ENCODE measurements at places on chromosomes 3 and 15.

DNA sequence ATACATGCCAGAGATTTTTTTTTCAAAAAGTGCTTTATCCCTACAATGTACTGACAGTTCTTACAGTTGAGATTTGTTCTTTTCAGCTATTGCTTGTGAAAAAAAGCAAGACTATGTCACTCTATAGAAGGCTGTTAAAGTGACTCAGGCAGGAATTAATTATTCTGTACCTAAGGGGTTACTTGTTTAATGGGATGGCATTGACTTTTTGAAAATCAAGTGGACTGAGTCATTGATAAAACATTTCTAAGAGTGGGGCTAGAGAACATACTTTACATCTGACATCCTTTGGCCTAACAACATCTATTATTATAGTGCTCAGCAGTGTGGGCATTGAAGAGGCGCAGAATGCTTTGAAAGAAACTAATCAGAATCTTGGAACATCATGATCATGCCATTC is 34.3 kb downstream of the INTS14 start:
- DNase-seq: no peak

- DNase-seq: no peak
Measured at GRCh38 chr3:44870375-44871061, 3.9 kb upstream of the TGM4 start.

DNA sequence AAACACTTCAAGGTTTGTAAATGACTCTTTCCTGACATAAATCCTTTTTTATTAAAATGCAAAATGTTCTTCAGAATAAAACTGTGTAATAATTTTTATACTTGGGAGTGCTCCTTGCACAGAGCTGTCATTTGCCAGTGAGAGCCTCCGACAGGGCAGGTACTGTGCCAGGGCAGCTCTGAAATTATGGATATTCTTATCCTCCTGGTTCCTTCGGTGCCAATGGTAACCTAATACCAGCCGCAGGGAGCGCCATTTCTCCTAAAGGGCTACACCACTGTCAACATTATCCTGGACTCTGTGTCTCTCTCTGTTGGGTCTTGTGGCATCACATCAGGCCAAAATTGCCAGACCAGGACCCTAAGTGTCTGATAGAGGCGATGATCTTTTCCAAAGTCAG is 33.0 kb downstream of the CHDH start:
- no peak for DNase-seq

DNA sequence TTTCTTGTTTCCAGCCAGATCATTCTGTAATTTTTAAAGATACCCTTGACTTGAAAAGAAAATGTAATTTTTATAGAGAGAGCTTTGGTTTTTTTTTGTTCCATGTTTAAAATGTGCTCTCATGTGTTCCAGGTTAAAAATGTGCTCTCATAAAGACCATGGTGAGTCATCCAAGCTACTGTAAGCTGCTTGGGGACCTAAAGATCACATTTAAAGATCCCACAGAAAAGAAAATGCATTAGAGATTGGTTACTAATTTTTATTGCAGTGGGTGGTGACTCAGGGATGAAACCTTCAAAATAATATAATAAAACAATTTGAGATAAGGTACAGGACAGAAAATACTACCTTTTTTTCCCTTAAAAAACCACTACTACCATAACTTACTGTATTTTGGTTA is 11.0 kb downstream of the TCF12 start:
- DNase-seq: no peak

DNA sequence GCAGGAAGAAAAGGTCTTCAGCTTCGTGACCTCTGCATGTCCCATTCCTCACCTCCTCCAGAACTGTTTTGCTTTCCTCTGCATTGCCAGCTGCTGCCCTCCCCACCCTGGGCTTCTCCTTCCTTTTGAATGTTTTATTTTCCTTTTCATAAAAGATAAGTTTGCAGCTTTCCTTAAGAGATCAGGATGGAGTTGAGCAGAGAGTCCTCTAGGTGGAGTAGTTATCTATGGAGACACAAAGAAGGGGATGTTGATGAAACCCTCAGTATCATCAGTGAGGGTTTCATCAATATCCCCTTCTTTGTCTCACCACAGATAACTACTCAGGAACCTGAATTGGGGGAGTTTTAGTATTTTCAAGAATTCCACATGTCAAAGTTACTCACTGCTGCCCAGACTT is 19.0 kb upstream of the SLC25A36 start:
- no peak for DNase-seq

- DNase-seq: no peak
Measured at GRCh38 chr3:102156426-102156825, 278.4 kb upstream of the ZPLD1 start.

GRCh38 chr3:177835008-177835407 is 637.7 kb upstream of the TBL1XR1 start:
- no peak for DNase-seq

DNA sequence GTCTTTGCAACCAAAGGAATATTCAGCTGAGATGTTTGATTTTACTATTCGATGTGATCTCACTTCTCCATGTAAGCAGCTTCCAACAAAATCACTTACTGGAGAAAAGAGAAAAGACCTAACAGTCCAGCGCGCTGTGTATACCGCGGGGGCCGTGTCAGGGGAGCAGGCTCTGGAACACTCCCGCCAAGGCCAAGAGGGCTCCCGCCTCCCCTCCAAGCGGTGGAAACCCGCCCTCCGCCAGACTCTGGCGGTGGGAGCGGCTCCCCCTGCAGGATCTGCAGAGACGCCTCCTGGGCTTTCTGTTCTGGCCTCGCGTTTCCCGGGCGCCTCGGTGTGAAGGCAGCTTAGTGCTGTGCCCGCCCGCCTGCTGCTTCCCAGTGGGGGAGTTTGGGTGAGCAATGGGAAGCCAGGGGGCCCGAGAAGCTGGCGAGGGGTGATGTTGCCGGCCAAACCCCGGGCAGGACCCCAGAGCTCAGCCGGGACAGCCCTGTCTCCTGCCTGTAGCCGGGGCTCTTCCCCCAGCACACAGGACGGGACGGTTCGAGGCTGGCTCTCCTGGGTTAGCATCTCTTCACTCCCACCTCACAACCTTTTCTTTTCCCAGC is 36.3 kb downstream of the CHST14 start:
- no peak for DNase-seq

DNA sequence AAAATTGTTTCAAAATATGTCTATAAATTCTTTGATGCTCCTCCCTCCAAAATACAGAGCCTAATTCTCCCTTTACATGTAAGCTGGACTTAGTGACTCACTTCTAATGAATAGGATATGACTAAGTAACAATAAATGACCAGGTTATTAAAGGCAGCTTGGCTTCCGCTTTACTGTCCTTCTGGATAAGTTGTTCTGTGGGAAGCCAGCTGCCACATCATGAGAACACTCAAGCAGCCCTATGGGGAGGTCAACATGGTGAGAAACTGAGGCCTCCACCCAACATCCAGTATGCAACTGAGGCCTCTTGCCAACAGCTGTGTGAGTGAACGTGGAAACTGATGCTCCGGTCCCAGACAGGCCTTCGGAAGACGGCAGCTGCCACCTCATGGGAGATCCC is 247.3 kb upstream of the CHRM5 start:
- no peak for DNase-seq

DNA sequence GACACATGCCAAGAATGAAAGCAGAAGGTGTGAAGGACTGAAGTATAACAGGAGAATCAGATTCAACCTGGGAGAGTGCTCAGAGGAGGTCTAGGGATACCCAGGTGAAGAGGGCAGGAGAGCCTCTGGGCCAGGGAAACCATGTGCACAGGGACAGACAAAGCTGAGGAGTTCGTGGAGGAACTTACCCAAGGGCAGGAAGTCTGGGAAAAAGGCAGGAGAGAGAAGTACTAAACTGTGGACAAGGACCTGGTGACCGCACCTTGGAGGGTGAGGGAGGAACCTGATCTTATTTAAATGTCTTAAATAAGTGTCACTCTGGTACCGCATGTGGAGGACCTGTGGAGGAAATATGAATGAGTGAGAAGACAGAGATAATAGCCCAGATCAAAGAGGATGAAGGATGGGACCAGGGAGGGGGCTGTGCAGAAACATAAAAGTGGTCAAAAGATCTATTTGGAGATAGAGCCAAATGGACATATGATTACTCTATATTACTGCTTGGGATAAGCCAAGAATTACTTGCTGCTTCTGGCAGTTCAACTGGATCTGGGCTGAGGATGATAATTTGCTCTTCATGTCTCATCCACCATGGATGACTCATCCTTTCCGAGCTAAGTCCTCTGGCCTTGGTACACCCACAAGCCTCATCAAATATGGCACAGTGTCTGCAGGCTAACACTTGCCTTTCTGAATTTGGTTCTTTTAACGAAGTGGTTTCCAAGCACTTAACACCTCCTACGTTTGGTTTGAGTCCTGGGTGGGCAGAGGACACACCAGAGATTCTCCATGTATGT is 116.9 kb upstream of the NMNAT3 start:
- DNase-seq: no peak

GRCh38 chr3:140850210-140850955 is 91.3 kb upstream of the SLC25A36 start:
- no peak for DNase-seq

DNA sequence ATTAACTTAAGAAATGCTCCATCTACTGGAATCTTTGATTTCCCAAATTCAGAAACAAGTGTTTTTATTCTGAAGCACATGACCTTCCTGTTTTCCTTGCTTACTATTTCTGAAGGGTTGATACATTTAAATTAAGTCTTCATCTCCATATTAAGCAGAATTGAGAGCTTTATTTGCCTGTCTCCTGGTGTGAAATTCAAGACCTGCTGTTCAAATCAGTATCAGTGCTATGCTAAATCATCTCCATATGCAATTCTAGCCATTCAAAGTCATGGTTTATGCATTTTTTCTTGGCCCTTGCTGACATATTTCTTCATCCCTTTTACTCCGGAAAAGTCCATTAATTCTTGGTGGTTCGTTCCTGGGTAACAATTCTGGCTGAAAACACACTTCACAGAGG is 195.4 kb downstream of the ATP8B4 start:
- DNase-seq: no peak

DNA sequence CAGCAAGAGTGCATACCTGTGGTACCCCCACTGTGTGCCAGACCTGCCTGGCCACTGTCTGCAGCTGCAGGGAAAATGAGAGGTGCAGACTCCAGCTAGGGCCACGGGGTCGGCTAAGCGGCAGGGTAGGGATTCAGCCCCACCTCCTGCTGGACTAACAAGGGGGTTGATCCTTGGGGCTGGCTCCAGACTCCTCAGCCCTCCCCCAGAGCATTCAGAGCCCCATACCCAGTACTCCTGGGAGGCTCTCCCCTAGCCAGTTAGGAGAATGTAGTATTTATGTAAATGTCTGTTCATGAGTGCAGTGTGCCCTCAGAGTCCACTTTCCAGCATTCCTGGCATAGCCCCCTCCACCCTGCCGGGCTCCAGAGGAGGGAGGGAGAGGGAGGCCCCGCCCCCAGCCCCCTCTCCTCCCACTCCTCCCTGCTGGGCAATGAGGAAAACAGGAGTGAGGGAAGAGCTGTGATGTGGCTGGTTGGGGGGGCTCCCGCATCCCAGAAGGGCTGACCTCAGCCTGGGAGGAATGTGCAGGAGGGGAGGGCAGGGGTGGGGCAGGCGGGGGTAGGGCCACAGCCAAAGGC is 4.5 kb upstream of the SEMA3B start:
- DNase-seq: no peak

DNA sequence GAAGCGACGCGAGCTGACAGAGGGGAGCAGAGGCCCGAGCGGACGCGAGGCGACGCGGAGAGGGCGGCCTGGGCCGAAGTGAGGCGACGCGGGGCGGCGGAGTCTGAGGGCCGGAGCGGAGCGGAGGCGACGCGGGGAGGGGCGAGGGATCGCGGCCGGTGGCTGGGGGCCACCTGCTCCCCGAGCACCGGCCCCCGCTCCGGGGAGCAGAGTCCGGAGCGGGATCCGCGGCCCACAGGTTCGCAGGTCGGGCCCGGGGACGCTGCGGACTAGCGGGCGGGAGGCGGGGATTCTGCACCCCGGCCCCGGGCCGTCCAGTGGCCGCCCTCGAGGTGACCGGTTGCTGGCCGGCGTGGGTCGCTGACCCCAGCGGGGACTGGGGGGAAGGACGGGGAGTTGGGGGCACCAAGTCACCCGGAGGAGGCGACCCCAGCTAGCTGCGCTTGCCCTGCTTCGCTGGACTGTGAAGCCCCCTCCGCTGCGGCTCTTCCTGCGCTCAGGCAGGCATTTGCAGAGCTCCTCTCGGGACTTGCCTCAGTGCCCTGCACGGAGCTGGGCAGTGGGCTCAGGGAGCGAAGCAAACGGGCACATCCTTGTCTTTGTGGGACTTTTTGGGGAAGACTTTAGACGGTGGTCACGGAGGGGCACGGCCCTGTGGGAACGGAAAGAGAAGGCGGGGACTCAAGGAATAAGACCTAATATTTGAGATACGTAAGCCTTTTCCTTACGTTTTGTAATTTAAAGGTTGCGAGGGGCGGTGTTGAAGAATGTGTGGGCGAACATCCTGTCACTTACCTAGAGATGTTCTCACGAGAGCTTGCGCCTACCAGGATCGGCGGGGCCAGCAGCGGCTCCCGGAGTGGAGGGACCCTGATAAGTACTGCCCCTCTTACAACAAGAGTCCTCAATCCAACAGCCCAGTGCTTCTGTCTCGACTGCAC is 566 bp downstream of the HMCES start:
- DNase-seq: peak; percentile 5

GRCh38 chr15:57654153-57654852 is 52.2 kb upstream of the POLR2M start:
- DNase-seq: no peak

GRCh38 chr15:93063796-93064690 is 25.0 kb downstream of the RGMA start:
- no peak for DNase-seq

DNA sequence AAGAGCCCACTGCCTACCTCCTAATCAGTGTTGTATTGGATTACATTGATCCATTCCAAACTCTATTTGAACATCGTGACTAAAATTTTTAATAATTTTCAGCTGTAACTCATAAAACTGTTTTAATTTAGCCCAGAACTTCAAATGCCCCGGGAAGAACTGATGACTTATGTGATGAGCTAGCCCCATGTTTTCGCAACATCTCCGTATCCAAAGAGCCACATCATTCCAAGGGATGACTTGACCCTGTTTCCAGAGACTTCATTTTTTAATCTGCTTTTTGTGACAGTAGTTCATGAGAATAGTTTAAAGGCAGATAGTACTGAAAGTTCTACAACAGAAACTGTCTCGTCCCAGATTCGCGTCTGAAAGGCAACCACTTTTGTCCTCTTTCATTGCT is 97.4 kb downstream of the STAC start:
- no peak for DNase-seq

- no peak for DNase-seq
Measured at GRCh38 chr3:134251731-134252391, 1.2 kb upstream of the RYK start.

DNA sequence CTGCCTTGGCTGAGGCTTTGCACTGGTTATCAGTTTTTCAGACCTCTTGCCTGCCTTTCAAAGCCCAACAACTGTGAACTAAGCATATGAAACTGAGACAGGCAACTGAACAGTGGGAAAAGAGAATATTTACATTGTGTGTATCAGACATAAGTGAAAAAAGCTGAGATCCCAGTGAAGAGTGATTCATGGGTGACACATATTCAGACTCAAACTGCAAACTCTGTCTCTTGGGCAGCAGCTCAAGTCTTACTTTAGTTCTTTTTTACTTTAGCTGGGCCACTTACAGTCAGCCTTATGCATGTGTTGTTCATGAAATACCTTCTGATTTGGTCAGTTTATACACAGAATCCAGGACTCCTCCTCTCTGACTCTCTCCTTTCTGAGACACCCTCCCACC is 19.2 kb downstream of the SUCLG2 start:
- no peak for DNase-seq

All from HL-60 (cell line).